K562 (cell line): ENCODE measurements at places on chromosomes 6 and 20. TPM values are rescaled to one million over a fixed set of nuclear protein-coding genes. Genes with fewer than 3 reads are reported as not detected.

DNA sequence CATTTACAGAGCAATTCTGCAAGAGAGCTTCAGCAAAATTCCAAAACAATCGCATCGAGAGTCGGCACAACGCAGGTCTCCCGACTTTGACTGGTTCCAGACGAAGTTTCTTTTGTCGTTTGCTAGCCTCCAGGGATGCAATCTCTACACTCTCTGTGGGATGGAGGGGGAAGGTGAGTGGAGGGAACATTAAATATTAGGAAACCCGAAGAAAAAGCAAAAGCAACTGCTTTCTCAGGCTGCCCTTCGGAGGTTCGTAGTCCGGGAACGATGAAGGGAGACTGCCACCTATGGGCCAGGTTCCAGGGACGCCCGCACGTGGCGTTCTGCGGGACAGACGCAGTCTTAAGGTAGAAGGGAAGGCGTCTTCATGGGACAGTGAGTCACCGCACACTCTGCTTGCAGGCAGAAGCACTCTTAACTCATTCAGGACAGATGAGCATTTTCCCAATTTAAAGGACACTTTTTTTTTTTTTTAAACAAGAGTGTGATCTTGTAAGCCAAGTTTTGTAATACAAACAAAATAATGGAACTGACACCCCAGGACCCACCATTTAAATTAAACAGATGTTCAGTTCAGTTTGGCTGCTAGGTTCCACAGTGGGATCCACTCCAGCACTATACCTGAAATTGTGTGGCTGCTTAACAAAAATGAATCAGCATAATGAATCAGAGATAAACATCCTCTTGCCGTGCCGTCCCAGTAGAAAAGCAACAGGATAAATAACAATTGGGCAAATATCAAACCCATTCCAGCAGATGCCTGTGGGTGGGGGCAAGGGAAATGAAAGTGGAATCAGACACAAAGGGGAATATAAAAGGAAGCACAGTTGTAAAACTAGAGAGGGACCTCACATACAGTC, 65.8 kb upstream of the ARMC2 start:
- DNase-seq, result peak; percentile 85

GRCh38 chr6:143038833-143039232, 21.9 kb upstream of the AIG1 start:
- no peak for DNase-seq

GRCh38 chr6:17871189-17871519, 116.3 kb downstream of the KIF13A start:
- DNase-seq, result no peak

GRCh38 chr6:137957471-137957870, 90.4 kb downstream of the TNFAIP3 start:
- DNase-seq, result no peak

VPS52 gene
- total RNA-seq, result 60.2 and 67.1 TPM in 2 replicates

RAMACL gene
- total RNA-seq, result 0.11 TPM in 1 of 2 replicates, not detected in the other

TFAP2D gene
- not detected in 2 replicates for total RNA-seq

PSMB1 gene
- 431 and 447 TPM in 2 replicates for total RNA-seq
